ENCODE measurements at places on chromosomes 12 and 14. TPM values are rescaled to one million over a fixed set of nuclear protein-coding genes. Genes with fewer than 3 reads are reported as not detected.

The SSPN gene
- not detected for total RNA-seq

The GALNT16 gene
- 12.6 TPM for total RNA-seq

The SMIM41 gene
- total RNA-seq: not detected

The BBOF1 gene
- total RNA-seq: 0.73 TPM

The PTGDR gene
- not detected for total RNA-seq

The C12orf75 gene
- 128 TPM for total RNA-seq

The LRRC10 gene
- total RNA-seq: not detected

The HOXC4 gene
- 1.8 TPM for total RNA-seq

The ANO4 gene
- total RNA-seq: not detected

All from HT1080 (cell line).